HuH-7 (cell line): ENCODE measurements at places on chromosomes 11 and 22.

DNA sequence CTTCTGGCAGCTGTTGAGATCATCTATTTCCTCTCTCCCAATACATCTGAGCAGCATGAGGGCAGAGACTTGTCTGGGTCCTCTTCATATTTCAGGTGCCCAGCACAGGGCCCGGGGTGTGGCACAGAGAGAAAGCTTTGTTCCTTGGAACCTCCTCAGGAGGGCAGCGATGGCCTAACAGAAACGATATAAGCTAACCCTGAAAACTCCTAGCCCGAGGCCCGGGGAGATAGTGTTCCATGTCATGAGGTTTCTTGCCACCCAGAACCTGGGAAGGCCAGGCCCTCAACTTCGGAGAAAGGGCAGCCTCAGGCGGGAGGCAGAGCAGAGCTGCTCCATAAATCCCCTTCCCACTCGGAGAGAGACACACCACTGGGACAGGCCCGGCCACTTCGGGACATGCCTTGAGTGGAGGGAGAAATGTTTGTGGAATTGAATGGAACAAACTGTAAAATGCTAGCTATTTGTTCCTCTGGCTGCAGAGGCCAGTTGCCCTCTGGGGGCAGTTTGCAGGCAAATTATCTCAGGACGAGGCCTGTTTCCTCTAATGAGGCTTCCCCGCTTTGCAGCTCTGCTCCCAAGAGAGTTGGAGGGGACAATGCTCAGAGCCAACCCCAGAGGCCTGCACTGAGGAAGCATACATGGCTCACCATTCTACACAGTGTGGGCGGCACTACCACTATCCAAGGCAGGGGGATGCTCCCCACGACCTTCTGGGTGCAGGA, 11.6 kb downstream of the ARRB1 start:
- DNase-seq: no peak

DNA sequence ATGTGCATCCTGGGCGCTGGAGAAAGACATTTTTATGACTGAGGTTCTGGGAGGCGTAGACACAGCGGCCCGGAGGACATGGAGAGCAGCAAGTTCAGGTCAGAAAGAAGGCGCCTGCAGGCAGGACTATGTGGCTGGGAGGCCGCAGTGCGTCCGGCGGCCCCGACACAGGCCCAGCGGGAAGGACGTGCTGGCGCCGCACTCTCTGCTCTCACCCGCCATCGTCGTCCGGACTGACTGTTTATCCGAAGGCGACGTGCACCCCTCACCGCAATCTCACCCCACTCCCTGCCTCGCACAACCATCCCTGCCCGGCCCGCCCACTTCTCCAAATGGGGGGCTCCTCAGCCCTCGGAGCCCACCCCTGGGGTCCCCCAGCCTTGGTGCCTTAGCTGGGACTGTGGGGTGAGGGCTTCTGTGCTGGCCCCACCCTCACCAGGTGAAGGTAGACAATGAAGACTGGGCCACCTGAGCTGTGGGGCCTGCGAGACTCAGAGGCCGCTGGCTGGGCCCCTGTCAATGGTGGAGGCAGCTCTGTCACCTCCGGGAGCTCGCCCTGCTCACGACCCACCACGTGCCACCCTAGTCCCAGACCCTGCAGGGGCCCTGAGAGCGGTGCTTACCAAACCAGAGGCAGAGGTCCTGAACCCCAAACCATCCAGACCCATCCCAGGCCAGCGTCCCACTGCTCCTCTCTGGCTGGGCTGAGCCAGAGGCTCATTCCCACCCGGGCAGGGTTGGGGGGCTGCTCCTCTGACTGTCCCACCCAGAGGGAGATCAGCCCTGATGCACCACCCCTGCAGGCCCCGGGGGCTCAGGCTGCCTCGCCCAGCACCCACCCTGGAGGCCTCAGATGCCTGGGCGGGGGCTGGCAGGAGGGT, 16.2 kb upstream of the MUC5B start:
- DNase-seq: no peak

GRCh38 chr22:48797731-48798130, 1029.9 kb downstream of the BRD1 start:
- DNase-seq: no peak

DNA sequence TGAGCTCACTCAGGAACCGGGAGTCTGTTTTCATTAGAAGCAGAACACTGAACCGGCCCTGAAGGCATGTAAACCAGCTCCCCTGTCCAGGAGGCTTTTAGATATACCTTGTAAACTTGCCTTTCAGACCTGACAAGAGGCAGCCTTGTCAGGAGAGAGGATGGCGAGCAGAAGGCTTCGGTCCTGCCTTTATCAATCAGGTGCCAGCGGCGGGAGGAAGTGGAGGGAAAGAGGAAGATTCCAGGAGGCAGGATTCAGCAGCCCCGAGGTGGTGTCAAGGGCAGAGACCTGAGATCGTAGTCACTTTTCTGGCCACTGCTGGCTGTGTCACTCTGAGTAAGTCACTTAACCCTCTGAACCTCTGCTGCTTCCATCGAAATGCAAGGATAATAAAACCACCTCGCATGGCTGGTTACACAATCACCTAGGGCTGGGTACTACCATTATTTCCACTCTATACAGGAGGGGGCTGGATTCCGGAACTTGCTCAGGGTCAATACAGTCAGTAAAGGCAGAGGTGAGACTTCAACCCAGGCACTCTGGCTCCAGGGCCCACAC, 181.0 kb downstream of the CHST1 start:
- DNase-seq: peak; percentile 44

DNA sequence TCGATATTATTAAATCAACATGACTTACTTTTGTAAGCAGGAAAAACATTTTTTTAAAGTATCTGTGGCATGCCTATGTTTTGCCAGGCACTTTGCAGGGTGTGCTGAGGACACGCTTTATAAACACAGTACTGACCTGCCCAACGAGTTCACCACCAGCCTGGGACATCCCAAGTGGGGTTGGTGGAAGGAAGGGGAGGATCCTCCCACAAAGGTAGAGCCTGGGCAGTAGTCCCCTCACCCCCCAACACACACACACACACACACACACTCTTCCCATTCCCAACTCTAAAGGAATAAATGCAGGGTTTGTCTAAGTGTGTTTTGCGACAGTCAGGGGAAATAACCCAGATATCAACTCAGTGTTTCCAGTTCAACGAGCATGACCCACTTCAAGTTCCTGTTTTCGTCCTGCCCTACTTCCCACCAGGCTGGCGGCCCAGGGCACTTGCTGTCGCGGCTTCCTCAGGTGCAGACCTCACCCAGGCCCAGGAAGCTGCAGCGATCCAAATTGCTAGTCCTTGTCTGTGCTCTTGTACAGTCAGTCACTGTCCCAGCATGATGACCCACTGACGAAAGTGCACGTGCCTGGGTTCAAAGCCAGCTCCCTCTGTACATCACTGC, 3.1 kb downstream of the CERK start:
- DNase-seq: no peak
